A172 (cell line): ENCODE measurements at places on chromosomes 1 and 21. TPM values are rescaled to one million over a fixed set of nuclear protein-coding genes. Genes with fewer than 3 reads are reported as not detected.

DNA sequence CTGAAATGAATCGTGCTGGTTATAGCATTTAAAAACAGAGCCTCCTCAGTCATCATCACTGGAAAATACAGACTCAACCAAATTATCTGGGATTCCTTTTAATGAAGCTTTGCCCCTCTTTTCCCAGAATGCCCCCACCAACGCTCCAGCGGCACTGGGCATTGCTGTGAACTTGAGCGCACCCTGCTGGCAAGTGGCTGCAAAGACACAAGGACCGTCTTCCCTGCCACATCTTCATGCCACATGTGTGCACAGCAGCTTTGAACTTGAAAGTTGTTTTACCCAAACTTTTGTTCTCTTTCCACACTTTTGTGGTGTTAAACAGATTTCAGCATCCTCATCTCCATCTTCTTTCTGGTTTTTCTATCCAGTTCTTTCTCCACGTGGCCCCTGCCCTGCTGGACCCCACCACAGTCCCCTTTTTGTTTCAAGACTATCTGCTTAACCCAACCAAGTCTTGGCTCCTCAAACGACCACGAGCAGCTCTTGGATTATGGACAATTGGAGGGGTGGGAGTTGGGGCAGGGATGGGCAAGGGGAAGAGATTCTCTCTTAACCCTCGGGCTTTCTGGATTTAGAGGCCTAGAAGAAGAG, 12.8 kb upstream of the LMX1A start:
- DNase-seq, result peak; percentile 28

OLIG2 gene
- 1.4 and 3.9 TPM in 2 replicates for total RNA-seq

GRCh38 chr1:33001282-33001681, 35.4 kb downstream of the AK2 start:
- DNase-seq, result no peak

GRCh38 chr1:231721436-231721835, 94.8 kb downstream of the DISC1 start:
- DNase-seq, result no peak

DNA sequence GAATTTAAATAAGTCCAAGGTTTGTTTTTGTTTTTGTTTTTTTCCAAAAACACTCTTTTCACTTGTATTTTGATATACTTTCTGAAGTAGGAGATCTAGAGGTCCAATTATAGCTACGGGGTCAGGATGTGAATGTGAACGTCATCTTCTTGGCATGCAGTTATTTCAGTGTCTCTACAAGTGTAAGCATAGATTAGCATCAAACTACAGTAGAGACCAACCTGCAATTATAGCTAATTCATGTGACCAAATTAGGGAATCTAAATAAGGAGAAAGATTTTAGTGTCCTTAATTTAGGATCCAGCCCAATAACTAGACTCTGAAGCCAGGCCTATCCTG, 107.3 kb upstream of the PALMD start:
- no peak for DNase-seq

DNA sequence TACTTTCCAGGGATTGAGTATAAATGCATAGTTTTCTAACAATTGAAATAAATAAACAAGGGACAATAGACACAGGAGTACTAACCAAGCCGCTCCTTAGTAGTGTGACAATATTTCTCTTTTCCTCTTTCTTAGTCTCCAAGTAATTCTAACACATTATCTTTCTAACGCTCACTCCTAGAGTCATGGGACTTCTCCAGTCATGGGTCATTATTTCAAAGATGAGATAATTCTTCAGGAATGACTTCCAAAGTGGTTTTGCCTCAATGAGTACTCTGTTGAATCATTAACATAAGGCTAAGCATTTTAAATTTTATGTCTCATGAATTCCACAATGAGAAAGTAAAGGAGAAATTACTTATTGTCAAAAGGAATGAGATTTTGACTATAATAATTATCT, 605.8 kb upstream of the ADAMTS5 start:
- peak; percentile 58 for DNase-seq

FCRLB gene
- total RNA-seq, result 2.7 and 3.1 TPM in 2 replicates

DNA sequence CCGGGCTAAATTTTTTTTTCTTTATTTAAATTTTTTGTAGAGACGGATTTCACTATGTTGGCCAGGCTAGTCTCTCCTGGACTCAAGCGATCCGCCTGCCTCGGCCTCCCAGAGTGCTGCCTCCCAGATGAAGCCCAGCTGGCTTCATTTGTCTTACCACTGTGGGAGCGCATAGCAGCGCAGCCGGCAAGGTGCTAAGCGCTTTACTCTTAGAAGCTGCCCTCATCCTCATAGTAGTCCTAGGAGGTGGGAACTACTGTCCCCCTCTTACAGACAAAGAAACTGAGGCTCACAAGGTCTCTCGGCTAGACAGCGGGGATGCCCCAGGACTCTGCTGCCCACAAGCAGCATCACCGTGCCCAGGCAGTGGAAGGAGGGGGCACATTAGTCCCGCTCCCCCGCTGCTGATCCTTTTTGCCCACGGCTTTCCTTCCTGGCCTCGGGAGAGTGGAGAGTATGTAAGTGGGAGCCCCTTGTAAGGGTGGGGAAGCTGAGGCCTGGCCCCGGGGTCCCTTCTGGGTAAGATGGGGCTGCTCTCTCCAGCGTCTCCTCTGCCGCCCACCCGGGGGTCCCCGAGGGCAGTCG, 726 bp downstream of the TMEM54 start:
- DNase-seq, result no peak

PDE4B gene
- total RNA-seq, result 0.60 TPM in 1 of 2 replicates, not detected in the other

LDLRAD1 gene
- total RNA-seq, result not detected in 2 replicates

OR6N1 gene
- not detected in 2 replicates for total RNA-seq

DNA sequence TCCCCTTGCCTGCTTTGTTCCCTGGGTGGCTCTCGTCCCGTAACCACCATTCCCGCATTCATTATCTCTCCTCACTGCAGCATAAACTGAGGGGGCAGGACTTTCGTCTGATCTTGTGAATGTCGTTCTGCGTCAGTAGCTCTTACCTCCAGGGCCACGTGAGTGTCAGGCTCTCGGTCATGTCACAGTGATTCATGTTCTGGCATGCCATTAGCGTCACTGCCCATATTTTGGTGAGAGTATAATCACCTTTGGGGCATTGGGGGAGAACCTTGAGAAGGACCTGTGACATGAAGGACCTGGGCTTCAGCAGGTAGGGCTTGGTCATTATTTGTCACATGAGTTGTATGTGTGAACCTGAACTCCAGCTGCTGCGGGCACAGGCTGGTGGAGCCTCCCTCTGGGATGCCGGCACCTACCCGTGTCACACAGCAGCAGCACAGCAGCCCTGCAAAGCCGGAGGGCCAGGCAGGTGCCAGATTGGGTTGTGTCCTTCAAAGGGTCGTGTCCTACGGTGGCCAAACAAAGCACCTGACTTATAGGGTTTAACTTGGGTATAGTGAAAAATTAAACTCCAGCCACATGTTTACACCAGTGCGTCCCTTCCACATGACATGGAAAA, 68.5 kb downstream of the BACE2 start:
- DNase-seq, result no peak

- DNase-seq, result no peak
These were observed 1.5 kb downstream of the GRIK3 start for GRCh38 chr1:37032660-37033354.

DNA sequence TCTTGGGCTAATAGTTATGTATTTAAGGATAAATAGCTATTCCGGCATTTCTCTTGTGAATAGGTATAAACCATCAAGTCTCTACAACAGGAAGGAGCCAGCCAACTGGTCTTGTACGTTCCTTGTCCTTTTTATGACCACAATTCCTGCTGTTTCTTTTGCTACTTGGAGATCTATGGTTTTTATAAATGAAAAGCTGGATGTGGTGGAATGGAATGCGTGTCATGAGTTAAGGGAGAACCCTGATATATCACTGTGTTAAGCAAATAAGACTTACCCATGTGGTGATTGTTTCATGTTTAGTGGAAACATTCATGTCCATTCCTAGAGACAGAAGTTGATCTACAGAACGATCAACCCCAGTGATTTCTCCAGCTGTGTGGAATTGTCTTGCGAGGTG, 282.1 kb downstream of the RPS6KC1 start:
- no peak for DNase-seq

RSPH1 gene
- not detected in 2 replicates for total RNA-seq

USH2A gene
- total RNA-seq, result 6.9 and 8.1 TPM in 2 replicates

DNA sequence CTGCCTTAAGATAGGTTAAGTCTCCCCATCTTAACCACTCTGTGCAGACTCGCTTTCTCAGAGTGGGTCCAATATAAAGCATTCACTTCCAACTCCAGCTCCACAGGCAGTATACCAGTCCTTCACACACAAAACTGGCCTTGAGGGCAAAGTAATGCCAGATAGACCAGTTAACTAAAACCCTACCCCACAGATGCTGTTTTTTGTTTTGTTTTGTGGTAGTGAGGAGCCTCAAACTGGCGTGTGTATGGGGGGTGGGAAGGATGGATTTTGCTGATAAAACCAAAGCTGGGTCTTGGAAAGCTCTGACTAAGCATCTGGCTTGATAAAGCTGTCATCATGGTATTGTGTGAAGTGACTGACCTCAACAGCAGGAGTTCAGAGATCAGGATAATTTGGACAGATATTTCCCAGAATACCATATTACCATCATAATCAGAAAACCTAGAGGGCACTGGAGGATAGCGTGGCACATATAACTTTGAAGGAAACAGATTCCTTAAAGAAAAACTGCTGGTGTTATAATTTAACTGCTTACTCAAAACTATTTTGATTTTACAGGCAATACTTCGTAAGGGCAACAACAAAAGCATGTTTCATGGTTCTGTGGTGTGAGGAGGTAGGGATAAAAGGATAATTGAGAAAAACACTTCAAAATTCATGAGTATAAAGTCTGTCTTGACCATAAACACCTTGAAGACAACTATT, 29.6 kb upstream of the CPLANE2 start:
- DNase-seq, result peak; percentile 19

GRCh38 chr1:197995408-197996258, 78.5 kb downstream of the LHX9 start:
- DNase-seq, result no peak

GRCh38 chr1:81876901-81877733, 76.4 kb downstream of the ADGRL2 start:
- peak; percentile 26 for DNase-seq

- DNase-seq, result peak; percentile 82
These were observed 264.6 kb upstream of the RAB4A start for GRCh38 chr1:229006121-229006870.

- no peak for DNase-seq
These were observed 17.2 kb downstream of the NFYC start for GRCh38 chr1:40708750-40709099.

- no peak for DNase-seq
These were observed 31.9 kb downstream of the GLUL start for GRCh38 chr1:182359645-182360044.

OR14K1 gene
- not detected in 2 replicates for total RNA-seq

DNA sequence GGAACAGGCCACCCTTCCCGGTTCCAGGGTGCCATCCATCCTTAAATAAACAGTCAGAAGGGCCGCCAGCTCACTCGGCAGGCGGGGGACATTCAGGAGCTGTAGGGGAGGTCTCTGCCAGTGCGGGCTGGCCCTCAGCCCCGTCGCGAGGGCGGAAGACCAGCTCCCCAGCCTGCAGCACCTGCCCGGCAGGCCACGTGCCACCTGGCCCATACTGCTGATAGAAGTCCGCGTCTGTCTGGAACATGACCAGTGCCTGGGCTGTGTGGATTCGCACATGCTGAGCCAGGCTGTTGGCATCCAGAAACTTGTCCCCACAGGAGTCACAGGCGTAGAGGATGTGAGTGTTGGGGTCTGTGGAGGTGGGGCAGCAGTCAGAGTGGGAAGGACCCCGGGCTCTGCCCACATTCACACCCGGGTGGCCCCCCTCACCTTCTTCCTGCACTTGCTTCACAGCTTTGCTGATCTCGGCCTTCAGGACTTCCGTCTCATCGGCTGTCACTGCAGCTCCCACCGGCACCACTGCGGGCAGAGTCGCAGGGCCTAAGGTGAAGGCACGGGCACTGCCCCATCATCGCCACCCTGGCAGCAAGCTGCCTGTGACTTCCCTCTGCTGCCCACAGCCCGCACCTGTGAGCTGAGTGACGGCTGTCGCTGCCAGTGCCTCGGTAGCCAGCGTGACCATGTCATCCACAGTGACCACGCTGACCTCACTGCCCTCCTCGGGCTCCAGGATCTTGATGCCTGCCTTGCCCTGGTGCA, 33.8 kb downstream of the ZBTB17 start:
- DNase-seq, result no peak

DNA sequence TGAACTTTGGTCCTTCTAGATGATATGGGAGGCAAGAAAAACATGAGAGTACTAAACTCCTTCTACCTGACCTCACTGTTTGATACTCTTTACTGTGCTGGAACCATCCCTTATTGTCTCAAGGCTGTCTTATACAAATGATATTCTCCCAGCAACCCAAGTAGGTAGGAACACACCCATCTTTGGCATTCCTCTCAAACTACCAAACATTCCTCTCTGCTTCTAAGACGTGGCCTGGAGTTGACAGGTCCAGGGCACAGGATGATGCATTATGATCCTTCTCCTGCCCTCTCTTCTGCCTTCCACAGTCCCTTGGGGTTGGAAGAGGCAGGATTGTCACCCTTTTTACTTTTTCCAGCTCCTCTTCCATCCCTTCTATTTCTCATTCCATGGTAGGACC, 90.5 kb downstream of the SPATA17 start:
- DNase-seq, result peak; percentile 47

GRCh38 chr1:107894605-107895004, 70.4 kb downstream of the VAV3 start:
- DNase-seq, result no peak

- no peak for DNase-seq
These were observed 2.6 kb downstream of the C1orf21 start for GRCh38 chr1:184389446-184389845.

ARF1 gene
- total RNA-seq, result 263 and 292 TPM in 2 replicates

MRTO4 gene
- total RNA-seq, result 44.6 and 51.9 TPM in 2 replicates

DNA sequence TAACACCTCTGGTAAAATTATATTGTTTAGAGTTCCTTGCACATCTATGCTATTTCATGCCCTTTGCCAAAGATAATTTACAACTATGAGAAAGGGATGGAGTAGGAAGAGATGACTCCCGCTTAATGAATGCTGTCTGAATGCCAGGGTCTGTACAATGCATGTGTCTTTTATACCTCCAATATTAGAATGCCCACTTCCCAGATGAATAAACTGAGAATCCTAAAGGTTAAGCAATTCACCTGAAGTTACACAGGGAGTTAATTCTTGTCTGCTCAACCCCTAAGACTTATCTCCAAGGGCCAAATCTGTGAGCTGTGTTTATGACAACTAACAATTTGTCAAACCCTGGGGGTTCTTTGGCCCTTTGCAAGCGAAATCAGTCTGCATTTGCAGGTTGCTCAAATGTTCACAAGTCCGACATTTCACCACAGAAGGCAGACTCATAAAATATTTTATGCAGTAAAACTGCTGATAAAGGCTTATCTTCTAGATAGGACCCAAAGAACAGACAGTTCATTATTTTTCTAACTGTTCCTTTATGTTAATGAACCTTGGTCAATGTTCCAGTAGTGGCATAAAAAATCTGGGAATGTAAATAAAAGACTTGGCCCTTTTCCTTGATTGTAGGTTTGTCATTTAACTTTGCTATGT, 50.2 kb upstream of the ATP1A1 start:
- DNase-seq, result no peak

WNT4 gene
- 0.03 TPM in 1 of 2 replicates, not detected in the other for total RNA-seq

CASQ2 gene
- total RNA-seq, result not detected in 2 replicates

IVL gene
- not detected in 2 replicates for total RNA-seq

- DNase-seq, result peak; percentile 90
These were observed 2.8 kb upstream of the FAM131C start for GRCh38 chr1:16076031-16076864.
